ENCODE measurements at places on chromosomes 5 and 9.

DNA sequence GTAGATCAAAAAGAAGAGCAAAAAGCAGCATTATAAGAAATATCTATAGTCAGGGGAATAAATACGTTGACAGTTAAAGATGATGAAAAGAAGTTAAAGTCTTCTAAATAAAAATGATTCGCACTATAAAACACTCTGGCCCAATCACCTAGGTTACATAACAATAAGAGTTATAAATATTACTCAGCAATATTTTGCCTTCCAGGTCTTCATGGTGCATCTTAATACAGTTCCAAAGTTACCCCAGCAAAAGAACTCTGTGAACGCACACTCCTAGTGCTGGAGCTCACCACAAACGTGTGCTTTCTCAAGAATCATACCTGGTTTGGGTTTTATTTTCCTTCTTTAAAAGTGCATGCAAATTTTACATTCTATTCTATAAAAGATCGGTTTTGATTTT is 44.7 kb downstream of the EPB41L4A start:
- no peak for DNase-seq

DNA sequence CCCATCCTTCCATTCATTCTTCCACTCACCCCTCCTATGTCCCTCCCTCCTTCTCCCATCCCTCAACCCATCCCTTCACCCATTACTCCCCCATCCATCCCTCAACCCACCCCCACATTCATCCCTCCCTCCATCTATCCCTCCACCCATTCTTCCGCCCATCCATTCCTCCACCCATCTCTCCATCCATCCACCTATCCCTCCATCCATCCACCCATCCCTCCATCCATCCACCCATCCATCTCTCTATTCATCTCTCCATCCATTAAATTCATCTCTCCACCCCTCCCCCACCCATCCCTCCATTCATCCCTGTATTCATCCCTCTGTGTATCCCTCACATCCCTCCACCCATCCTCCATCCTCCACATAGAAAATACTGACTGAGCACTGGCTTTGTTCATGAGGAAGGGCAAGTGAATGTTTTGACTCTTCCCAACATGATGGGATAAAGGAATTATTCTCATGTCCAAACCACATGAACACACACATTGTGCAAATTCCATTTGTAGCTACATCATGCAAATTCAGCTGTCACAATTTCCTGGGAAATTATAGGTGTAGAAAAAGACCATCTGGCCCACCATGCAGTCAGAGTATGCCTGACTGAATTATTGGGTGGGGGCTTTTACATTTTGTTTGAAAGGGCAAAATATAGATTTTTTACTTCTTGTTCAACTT is 6.9 kb upstream of the VAV2 start:
- DNase-seq, result no peak

GRCh38 chr5:177468329-177468684 is 5.1 kb downstream of the DBN1 start:
- DNase-seq, result no peak

DNA sequence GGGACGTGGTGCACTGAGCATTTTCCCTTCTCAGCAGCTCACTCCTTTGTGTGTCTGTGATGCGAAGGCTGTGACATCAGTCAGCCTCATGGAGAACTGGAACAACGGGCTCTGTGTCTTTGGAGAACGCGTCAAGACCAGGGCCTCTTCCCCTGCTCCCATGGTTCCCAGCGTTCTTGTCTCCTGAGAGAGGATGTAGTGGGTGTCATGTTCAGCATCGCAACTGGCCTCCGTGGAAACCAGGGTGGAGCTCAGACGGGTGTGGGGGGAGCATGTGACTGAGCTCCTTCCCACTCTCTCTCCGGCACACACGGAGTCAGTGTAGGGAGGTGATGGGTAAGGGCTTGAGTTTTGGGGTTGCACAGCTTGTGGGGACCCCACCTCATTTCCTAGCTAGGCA is 59.7 kb downstream of the TENT4A start:
- peak; percentile 44 for DNase-seq

GRCh38 chr5:18745042-18745987 is 1111.1 kb downstream of the TAF11L14 start:
- DNase-seq, result no peak

- DNase-seq, result no peak
Observed at GRCh38 chr9:38130724-38131123, 61.7 kb upstream of the SHB start.

GRCh38 chr9:136412962-136413361 is 2.5 kb downstream of the PMPCA start:
- no peak for DNase-seq

GRCh38 chr5:146296245-146296644 is 42.4 kb upstream of the POU4F3 start:
- DNase-seq, result no peak

All from NCI-H1436 (cell line).